ENCODE measurements at places on chromosomes 11 and 22. TPM values are rescaled to one million over a fixed set of nuclear protein-coding genes. Genes with fewer than 3 reads are reported as not detected.

Gene HARBI1
- 4.8 TPM for total RNA-seq

- DNase-seq, result no peak
Observed at GRCh38 chr11:84097186-84097585, 811.0 kb upstream of the CCDC90B start.

GRCh38 chr22:20386336-20386735, 7.6 kb upstream of the ZNF74 start:
- no peak for DNase-seq

- no peak for DNase-seq
Observed at GRCh38 chr22:32653823-32654222, 147.7 kb upstream of the TIMP3 start.

DNA sequence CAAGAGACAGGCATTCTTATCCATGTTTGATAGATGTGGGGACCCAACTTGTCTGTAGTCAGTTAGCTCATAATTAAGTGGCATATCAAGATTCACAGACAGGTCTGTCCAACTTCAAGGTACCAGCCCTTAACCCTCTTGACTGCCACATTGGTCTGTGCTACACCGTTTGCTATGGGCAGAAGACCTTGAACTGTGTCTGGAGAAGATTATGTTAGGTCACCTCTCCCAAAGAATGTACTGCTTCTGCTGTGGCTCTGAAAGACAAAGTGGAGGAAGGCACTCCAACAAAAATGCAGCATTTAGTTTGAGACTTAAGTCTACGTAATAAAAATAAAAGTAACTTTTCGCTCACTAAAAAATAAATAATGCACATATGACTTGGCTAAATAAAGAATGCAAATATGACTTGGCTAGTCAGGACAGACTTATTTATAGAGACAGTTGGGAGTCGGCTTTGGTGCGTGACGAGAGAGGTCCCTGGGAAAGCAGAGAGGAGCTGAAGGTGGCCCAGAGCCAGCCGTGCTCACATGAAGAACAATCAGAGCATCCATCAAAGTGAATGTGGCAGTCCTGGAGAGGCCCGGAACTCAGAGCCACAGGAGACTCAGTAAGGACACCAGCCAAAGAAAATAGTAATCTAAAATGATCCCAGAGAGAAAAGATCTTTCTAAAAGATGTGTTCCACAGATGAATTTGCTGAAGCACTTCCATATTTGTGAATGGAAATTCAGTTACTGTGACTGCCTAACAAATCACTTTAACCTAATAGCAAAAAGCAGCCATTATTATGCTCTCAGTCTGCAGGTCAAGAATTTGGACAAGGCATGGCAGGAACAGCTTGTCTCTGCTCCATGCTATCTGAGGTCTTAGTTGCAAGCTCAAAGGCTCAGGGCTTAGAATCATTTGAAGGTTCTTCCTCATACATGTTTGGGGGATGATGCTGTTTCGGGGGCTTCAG, 35.0 kb downstream of the CWC15 start:
- DNase-seq, result peak; percentile 82

Gene MPZL3
- 2.7 TPM for total RNA-seq

GRCh38 chr11:66022401-66023185, 3.7 kb downstream of the CATSPER1 start:
- DNase-seq, result peak; percentile 75

DNA sequence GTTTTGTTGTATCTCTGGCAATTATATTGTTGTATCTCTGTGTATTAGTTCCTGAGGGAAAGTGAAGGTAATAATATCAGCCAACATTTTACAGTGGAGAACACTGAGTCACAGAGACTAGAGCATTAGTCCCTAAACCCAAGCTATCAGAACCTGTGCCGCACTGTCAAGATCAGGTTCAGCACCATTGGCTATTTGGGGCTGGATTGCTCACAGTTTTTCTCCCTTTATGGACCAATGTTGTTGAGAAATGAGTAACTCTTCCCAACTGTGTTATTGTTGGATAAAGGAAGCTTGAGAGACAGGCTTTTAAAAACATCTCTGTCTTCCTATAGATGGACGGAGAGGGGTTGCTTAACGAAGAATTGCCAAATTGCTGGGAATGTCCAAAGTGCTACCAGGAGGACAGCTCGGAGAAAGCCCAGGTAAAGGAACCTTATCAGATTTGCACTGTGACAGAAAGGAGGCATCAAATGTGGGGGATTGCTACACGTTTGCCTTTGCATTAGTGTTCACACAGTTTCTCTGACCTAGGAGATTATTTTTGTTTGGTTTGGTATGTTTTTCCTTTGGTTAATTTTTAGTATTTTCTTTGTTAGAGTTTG, 18.2 kb upstream of the GRK2 start:
- no peak for DNase-seq
